Hepatocyte (in vitro differentiated cells): ENCODE measurements at places on chromosomes 2 and 18. TPM values are rescaled to one million over a fixed set of nuclear protein-coding genes. Genes with fewer than 3 reads are reported as not detected.
A peak's percentile ranks its signal among the peaks of the same experiment; 100 is the strongest.

DNA sequence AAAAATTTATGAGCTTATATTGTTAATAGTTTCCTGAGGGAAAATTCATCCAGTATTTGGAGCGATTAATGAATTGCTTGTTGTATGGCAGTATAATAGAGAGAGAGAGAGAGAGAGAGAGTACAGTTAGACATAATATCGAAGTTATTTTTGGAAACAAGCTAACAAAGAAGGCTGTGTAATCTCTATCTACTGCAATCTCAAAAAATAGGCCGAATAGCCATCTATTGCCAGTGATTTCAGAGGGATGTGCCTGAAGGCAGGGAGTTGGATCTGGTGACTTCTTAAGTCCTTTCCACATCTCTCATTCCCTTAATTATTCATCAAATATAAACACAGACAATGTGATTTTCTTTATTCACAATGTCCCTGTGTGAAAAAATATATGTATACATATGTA is 433.1 kb upstream of the RAB12 start:
- H3K4me3 ChIP-seq: no peak overlapping the region
- no peaks in the 10 kb centered on the region for H3K36me3 ChIP-seq
- DNase-seq: no peak
- H3K27ac ChIP-seq: no peak overlapping the region

GRCh38 chr2:71925268-71926088 is 222.2 kb downstream of the CYP26B1 start:
- no peak overlapping the region for H3K27ac ChIP-seq
- peak; percentile 47 for DNase-seq
- peaks cover 9% of the 10 kb centered on the region for H3K4me1 ChIP-seq
- H3K4me3 ChIP-seq: no peak overlapping the region

- H3K27me3 ChIP-seq: no peaks in the 10 kb centered on the region
- no peaks in the 10 kb centered on the region for H3K36me3 ChIP-seq
These were observed 21.5 kb upstream of the REEP1 start for GRCh38 chr2:86358957-86359356.

DNA sequence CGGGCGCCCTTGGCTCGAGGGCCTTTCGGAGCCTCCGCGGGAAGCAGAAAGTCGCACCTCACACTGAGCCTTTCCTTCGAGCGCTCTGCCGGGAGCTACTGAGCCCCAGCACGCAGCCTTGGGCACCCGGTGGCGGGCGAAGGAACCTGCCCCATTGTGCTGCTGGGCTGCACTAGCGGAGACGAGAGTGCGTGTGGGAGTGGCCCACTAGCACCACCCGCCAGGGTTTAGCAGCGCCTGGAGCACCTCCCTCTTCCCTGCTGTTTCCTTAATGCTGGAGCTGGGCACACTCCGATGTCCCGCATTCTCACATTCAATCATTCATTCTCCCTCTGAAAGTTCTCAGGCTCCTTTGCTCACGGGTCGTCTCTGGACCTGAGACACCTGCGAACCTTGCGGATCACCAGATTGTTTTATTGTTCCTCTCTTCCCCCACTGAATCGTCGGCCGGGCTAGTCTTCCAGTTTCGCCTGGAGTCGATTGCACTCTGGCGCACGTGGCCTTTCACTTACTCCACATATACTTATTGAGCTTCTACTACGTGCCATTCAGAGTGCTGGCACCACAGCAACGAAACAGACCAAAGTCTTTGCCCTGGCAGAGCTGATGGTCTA is 8.5 kb upstream of the PAX3 start:
- no peak overlapping the region for H3K27ac ChIP-seq
- DNase-seq: no peak
- peaks cover 100% of the 10 kb centered on the region for H3K27me3 ChIP-seq
- no peaks in the 10 kb centered on the region for H3K36me3 ChIP-seq

- DNase-seq: no peak
- no peak overlapping the region for H3K4me3 ChIP-seq
- H3K27me3 ChIP-seq: no peaks in the 10 kb centered on the region
- no peak overlapping the region for H3K27ac ChIP-seq
- H3K36me3 ChIP-seq: no peaks in the 10 kb centered on the region
- no peaks in the 10 kb centered on the region for H3K4me1 ChIP-seq
These were observed 86.0 kb downstream of the TPO start for GRCh38 chr2:1499033-1499795.

GRCh38 chr2:29844713-29845326 is 76.6 kb downstream of the ALK start:
- H3K27me3 ChIP-seq: peaks cover 21% of the 10 kb centered on the region
- no peak overlapping the region for H3K4me3 ChIP-seq
- no peaks in the 10 kb centered on the region for H3K4me1 ChIP-seq
- H3K27ac ChIP-seq: no peak overlapping the region
- no peaks in the 10 kb centered on the region for H3K36me3 ChIP-seq

DNA sequence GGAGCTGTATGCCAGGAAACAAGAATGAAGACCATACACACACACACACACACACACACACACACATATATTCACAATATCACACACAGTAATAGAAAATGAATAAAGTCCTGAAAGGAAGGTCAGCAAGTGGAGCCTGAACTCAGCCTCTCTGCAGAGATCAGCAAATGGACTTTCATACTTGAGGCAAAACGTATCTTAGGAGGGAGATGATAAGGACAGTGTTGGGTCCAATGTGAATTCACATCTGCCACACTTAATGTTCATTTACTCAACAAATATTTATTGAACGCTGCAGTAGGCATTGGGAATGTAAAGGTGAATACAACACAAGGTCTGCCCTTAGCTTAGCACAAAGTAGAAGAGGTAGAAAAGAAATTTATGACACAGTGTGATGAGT is 2.7 kb upstream of the MTLN start:
- H3K4me1 ChIP-seq: peaks cover 9% of the 10 kb centered on the region
- H3K27me3 ChIP-seq: peaks cover 5% of the 10 kb centered on the region
- H3K4me3 ChIP-seq: no peak overlapping the region

- no peaks in the 10 kb centered on the region for H3K36me3 ChIP-seq
- H3K4me3 ChIP-seq: no peak overlapping the region
- no peak for DNase-seq
- no peaks in the 10 kb centered on the region for H3K4me1 ChIP-seq
These were observed 34.7 kb downstream of the TRABD2A start for GRCh38 chr2:84846041-84846663.

DNA sequence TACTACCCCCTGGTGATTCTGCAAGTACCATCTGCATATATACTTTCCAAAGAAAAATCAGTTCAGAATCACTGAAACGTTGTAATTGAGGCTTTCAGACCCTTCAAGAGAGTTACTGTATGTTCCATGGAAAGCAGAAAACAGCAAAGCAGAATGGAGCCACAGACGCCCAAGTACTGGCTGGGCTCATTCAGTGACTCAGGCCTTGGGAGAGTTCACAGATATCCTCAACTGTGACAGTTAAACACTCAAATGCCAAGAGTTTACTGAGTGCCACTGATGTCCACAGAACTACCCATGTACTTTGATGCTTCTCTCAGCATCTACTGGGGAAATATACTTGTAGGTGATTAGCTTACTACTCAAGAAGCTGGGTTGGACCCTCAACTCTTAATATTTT is 303.4 kb downstream of the TCF4 start:
- no peak overlapping the region for H3K27ac ChIP-seq
- no peaks in the 10 kb centered on the region for H3K36me3 ChIP-seq
- H3K4me3 ChIP-seq: no peak overlapping the region
- no peaks in the 10 kb centered on the region for H3K27me3 ChIP-seq
- H3K4me1 ChIP-seq: no peaks in the 10 kb centered on the region

The KCNJ3 gene
- total RNA-seq: 0.88 and 3.0 TPM in 2 replicates

The CIDEA gene
- not detected in 2 replicates for total RNA-seq

The FSHR gene
- 0.20 and 0.68 TPM in 2 replicates for total RNA-seq

The GYPC gene
- 35.0 and 46.9 TPM in 2 replicates for total RNA-seq

The IWS1 gene
- 45.9 and 58.5 TPM in 2 replicates for total RNA-seq
